ENCODE measurements at places on chromosomes 5 and 9. TPM values are rescaled to one million over a fixed set of nuclear protein-coding genes. Genes with fewer than 3 reads are reported as not detected.

Gene CER1
- total RNA-seq = not detected

Gene ANKH
- total RNA-seq = 22.1 TPM

Gene CHMP5
- total RNA-seq = 71.7 TPM

Gene GPR21
- total RNA-seq = not detected

Gene F2RL2
- 3.6 TPM for total RNA-seq

Gene PCDHA11
- 0.24 TPM for total RNA-seq

Measured in A549 treated with AZD2906 at 1 μM for 4 hours (cell line).